ENCODE measurements at places on chromosomes 12 and 14.

DNA sequence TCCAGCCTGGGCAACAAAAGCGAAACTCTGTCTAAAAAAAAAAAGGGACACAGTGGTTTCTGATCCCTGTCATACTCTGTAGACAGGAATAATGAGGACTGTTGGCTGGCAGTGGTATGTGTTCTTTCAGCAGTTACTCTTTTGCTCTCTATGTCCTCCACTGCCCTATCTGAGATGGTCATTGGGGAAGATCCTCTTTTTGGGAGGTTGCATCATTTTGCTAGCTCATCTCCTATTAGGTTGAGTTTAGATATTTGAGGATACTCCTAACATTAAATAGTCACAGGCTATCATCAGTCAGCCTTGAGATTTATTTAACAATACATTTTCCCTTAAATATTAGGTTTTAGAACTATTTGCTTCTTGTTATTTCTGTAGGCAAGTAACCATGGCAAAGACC lies 5.9 kb upstream of the CCDC91 start:
- no peak for DNase-seq

DNA sequence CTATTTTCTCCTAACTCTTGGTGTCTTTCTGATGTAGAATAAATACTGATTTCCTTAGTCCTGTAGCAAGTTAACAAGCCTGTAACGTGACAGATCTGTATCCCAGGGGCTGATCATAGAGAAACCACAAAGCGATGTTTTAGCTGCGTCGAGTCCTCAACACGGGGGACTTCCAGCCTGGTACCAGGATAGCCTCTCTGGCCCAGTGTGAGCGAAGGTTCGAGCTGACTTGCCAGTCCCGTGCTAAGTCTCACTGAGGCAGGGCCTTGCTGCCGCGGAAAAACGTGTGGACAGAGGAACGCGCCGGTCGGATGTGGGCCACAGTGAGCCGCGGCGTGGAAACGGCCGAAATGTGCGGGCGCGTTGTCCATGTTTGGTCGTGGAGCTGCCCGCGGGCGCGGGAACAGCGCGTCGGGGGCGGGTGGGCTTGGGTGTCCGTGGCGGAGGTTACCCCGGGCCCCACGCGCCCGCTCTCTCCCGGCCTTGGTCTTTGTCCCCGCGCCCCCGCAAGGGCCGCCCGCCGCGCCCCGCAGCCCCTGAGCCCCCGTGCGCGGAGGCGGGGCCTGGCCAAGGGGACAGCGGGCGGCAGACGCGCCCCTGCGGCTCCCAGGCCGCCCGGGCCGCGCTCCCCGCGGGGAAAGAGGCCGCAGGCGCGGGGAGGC lies 531 bp upstream of the EML1 start:
- DNase-seq, result peak; percentile 51

DNA sequence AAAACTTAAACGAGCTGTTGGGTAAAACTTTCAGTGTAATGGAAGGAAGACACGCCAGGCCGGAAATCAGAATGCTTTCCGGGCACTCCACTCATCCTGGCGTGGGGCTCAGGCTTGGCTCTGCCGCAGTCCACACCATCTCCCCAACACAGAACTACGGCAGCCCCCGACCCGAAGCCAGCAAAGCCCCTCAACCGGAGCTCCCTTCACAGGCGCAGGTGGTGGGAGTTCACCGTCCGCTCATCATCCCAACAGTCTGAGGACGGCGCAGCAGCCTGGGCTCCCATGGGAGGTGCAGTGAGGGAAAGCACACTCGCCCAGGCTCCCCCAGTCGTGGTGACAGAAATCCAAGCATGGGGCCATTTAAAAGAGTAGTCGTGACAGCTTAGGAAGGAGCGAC lies 11.0 kb upstream of the MMP17 start:
- no peak for DNase-seq

- no peak for DNase-seq
Observed at GRCh38 chr12:67426067-67426466, 156.9 kb downstream of the CAND1 start.

GRCh38 chr12:124939079-124939420 lies 24.6 kb upstream of the UBC start:
- no peak for DNase-seq

DNA sequence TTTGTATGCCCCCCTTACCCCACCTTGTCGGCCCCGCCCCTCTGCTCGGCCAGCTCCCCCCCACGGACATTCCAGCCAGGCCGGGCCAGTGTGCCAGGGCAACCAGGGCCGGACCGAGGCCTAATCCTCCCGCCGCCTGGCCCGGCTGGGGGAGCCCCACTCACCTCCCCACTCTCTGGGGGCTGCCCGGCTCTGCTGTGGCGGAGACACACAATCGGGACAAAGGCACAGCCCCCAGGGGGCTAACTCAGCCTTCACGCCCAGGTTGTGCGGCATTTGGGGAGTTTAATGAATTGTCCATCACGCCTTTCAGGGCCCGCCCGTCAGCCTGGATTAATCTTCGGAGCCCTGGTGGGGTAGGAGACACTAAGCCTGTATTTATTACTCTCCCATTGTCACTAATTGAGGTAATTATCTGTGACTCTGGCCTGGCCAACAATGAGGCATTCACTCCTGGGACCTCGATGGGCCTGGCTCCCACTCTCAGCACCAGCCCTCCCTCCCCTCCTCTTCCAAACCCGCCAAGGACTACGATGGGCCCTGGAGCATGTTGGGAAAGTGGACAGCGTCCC lies 8.7 kb downstream of the WNT1 start:
- peak; percentile 77 for DNase-seq

DNA sequence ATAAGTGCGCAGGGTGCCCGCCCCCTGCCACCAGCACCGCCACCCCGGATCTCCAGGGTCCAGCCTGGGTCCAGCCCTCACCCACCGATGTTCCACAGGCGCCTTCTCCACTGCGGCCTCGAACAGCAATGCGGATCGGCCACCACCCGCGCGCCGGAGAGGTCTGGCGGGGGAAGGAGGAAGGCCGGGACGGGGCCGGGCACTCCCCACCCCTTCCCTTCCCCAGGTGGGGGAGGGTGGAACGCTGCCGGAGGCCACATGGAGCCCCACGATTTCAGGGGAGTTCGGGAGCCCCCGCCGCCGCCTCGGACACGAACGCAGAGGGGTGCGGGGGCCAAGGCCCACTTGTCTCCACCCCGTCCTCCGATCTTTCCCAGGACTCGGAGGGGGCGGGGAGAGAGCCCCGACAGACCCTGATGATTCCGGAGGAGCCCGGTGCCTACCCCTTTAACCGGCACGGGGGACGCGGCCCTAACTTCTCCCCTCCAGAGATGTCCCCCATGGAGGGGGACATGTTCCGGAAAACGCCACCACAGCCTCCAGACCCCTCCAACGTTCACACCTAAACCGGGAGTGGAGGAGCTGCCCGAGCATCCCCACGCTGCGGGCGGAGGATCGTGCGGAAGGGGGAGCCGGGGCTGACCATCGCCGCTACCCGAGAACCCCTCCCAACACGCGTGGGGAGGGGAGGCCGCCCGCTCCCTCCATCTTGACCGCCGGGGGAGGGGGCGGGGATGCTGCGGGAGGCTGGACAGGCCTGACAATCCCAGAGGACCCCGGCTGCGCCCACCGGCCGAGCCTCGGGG lies 1.1 kb downstream of the ATXN2 start:
- DNase-seq, result peak; percentile 92

GRCh38 chr14:102046337-102047278 lies 40.2 kb downstream of the HSP90AA1 start:
- DNase-seq, result peak; percentile 86
